Retinal pigment epithelial cell (primary cell): ENCODE measurements at places on chromosomes 5 and 9.

GRCh38 chr5:18152671-18153070, 518.4 kb downstream of the TAF11L14 start:
- DNase-seq = no peak

GRCh38 chr5:912280-913091, 19.8 kb downstream of the TRIP13 start:
- DNase-seq = peak; percentile 98

DNA sequence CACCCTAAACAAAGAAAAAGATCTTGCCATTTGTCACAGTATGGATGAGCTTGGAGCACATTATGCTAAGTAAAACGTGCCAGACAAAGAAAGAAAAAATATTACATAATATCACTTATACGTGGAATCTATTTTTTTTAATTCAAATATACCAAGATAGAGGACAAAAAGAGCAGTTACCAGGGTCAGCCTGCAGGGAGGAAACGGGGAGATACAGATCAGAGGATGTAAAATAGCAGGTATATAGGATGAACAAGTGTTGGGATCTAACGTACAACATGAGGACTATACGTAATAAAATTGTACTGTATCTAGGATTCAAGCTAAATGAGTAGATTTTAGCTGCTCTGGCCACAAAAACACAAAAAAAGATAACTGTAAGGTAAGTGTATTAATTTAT, 247.5 kb downstream of the TMEM161B start:
- no peak for DNase-seq

DNA sequence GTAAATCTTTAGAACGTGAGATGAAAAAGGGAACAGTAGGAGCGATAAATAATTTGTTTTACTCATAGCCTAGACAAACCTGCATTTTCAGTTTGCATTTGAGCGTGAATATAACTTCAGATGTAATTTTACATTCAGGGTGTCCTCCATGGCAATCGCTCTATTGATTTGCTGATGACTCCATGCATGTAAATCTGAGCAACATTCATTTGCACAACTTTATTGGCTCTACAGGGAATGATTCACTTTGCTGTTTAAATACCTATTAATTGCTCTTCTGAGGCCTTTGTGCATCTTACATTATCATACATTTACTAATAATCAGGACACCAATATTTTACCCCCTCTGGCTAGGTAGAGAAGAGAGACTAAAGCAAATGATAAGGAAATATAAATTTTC, 122.2 kb downstream of the EGFLAM start:
- DNase-seq = no peak

DNA sequence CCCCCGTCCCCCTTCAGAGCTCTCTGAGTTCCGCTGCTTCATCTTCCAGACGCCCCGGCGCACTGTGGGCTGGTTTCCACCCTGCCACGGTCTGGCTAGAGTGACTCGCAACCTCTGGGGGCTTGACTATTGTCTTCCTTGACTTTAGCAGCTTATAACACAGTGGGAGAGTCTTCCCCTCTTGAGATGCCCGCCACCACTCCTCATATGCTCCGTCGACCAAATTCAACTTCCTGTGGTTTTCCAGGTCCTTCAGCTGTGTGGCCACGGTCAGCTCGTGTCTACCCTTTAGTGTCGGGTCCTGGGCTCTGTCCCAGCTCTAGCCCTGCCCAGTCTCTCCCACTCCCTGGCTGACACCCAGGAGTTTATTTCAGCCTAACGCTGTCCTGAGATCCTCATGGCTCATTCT, 28.2 kb upstream of the NCS1 start:
- DNase-seq = no peak

- DNase-seq = no peak
Measured at GRCh38 chr5:149671544-149671943, 58.6 kb upstream of the PPARGC1B start.
